Activated CD4-positive, alpha-beta memory T cell treated with anti-CD3 and anti-CD28 coated beads for 36 hours (primary cell): ENCODE measurements at places on chromosomes 1 and 21. TPM values are rescaled to one million over a fixed set of nuclear protein-coding genes. Genes with fewer than 3 reads are reported as not detected.

CZIB gene
- 37.4 TPM for total RNA-seq

HHAT gene
- 1.6 TPM for total RNA-seq

S100A16 gene
- total RNA-seq, result not detected

OR2T11 gene
- not detected for total RNA-seq

HMGN1 gene
- 441 TPM for total RNA-seq

FCGR3B gene
- not detected for total RNA-seq

OR14K1 gene
- total RNA-seq, result not detected

GSTM1 gene
- not detected for total RNA-seq

RXFP4 gene
- total RNA-seq, result not detected

ATP1A4 gene
- total RNA-seq, result not detected

DCLRE1B gene
- total RNA-seq, result 19.4 TPM

C1orf167 gene
- total RNA-seq, result not detected

RPE65 gene
- not detected for total RNA-seq

LAPTM5 gene
- total RNA-seq, result 196 TPM

CFAP107 gene
- total RNA-seq, result not detected

SOX13 gene
- 4.6 TPM for total RNA-seq

LRRC53 gene
- not detected for total RNA-seq

EPHA10 gene
- 0.48 TPM for total RNA-seq

RGS4 gene
- total RNA-seq, result not detected

MAD2L2 gene
- 88.5 TPM for total RNA-seq

PLPP3 gene
- total RNA-seq, result not detected

C4BPA gene
- total RNA-seq, result not detected

PDZK1IP1 gene
- total RNA-seq, result not detected

SDC3 gene
- 0.12 TPM for total RNA-seq

SLAMF9 gene
- not detected for total RNA-seq

SYT14 gene
- not detected for total RNA-seq

RAB25 gene
- 0.52 TPM for total RNA-seq

CFHR2 gene
- total RNA-seq, result not detected

LRRC8C gene
- total RNA-seq, result 40.4 TPM

BMP8B gene
- total RNA-seq, result 0.53 TPM

CEP170 gene
- 51.5 TPM for total RNA-seq

FCRL5 gene
- not detected for total RNA-seq

LCE1D gene
- not detected for total RNA-seq

NR5A2 gene
- total RNA-seq, result not detected

MYCL gene
- not detected for total RNA-seq

SPRR1A gene
- total RNA-seq, result not detected

CD53 gene
- total RNA-seq, result 246 TPM

LEPROT gene
- 19.6 TPM for total RNA-seq

SH2D2A gene
- 294 TPM for total RNA-seq

FMO1 gene
- not detected for total RNA-seq

DLGAP3 gene
- total RNA-seq, result 0.82 TPM

MSH4 gene
- total RNA-seq, result 0.12 TPM

CREB3L4 gene
- 8.7 TPM for total RNA-seq

RIPK4 gene
- total RNA-seq, result 0.24 TPM

CD48 gene
- total RNA-seq, result 190 TPM

SGIP1 gene
- total RNA-seq, result 0.05 TPM

SLC6A9 gene
- total RNA-seq, result 7.9 TPM

AKR7A3 gene
- 0.80 TPM for total RNA-seq

GREM2 gene
- total RNA-seq, result 0.46 TPM

ATP1A2 gene
- not detected for total RNA-seq

CFH gene
- total RNA-seq, result 2.7 TPM

NLRP3 gene
- total RNA-seq, result 0.97 TPM

TEX38 gene
- not detected for total RNA-seq

CELA3A gene
- total RNA-seq, result not detected

RHCE gene
- 0.44 TPM for total RNA-seq

USH2A gene
- total RNA-seq, result not detected

PRDM16 gene
- not detected for total RNA-seq
